ENCODE measurements at places on chromosomes 7 and 10.

DNA sequence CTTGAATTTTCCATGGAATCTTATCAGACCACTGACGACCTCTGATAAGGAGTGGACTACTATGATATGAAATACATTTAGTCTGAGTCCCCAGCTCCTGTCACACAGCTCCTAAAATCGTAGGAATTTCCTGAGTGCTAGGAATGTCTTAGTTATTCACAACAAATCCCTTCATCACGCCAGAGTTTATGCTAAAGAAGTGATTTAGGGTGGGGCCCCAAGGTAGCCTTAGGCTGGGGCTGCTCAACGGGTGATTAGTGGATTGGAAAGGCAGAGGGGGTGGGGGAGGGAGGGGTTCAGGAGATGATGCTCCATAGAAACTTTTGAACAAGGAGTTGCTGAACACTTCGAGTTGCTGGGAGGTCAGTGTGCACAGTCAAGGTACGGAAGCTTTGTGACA is 7.0 kb upstream of the TET1 start:
- no peak for DNase-seq

- DNase-seq = no peak
Observed at GRCh38 chr10:19491166-19491565, 325.1 kb upstream of the PLXDC2 start.

- no peak for DNase-seq
Observed at GRCh38 chr7:27615420-27616185, 47.1 kb downstream of the HIBADH start.

- DNase-seq = no peak
Observed at GRCh38 chr7:123143252-123144006, 56.3 kb downstream of the SLC13A1 start.

- DNase-seq = no peak
Observed at GRCh38 chr10:121121462-121121861, 270.3 kb downstream of the WDR11 start.

DNA sequence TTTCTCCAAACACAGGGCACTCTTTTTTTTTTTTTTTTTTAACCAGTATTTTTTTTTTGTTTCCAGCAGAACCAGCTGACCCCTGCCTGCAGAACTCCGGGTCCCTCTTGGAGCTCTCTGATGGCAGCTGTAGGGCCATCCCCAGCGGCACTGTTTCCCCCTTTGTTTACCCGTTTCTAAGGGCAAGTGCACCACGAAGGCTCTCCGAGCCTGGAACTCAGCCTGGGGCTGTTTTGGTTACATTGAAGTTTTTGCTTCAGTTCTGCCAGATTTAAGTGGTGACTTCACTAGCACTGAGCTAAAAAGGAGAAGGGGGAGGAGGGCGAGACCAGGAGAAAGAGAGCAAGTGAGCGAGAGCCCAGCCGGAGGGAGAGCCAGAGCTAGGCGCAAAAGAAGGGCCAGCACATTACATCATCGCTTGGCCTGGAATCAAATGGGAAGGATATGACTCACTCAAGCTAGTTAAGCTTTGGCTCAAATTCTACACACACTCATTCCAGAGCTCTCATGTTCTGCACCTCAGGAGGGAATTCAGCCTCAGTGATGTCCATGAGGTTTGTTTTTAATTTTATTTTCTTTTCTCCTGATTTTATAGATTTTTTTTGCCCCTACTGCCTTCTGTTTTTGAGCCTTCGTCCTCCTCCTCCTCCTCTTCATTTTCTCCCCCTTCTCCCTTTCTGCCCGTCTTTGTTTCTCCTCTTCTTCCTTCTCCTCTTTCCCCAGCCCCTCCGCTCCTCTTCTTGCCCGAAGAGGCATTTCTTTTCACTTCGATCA is 272.3 kb downstream of the TRIL start:
- peak; percentile 98 for DNase-seq

All from non-pigmented ciliary epithelial cell (primary cell).